Posterior vena cava (tissue), 2 donors: ENCODE measurements at places on chromosomes 4 and X. TPM values are rescaled to one million over a fixed set of nuclear protein-coding genes. Genes with fewer than 3 reads are reported as not detected.

GRCh38 chr4:155073852-155074251, 134.6 kb upstream of the NPY2R start:
- no peak for DNase-seq

DNA sequence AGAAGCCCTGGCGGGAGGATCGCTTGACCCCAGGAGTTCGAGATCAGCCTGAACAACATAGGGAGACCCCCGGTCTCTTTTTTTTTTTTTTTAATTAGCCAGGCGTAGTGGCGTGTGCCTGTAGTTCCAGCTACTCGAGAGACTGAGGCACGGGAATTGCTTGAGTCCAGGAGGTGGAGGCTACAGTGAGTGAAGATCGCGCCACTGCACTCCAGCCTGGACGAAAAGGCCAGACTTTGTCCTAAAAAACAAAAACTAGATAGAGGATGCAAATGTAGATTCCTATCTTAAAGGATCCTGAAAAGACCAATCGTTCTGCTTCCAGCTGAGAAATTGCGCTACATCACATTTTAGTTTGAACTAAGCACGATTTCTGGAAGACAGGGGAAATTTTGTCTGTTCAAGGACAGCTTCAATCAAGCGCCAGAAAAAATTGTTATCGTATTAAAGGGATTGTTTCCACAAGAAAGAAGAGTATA, 627 bp upstream of the HSD17B11 start:
- DNase-seq: no peak

GRCh38 chr4:37742149-37742548, 56.0 kb upstream of the RELL1 start:
- DNase-seq: no peak

DNA sequence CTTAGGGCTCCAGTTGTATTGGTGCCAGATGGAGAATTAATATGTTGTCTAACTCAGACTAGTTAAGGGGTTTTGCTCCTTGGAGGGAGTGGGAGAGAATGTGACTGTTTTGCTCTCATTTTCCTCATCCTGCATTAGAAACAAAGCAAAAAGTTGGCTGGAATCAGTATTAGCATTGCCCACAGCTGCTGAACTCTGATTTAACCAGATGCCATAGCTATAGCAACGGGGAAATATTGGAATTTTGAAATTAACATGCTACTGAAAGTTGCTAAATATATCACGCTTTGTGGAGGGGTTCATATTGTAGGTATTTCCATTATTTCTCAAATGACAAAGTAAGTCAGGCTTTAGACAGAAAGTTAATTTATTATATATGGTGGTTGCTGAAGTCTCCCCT, 66.7 kb upstream of the EOLA2 start:
- no peak for DNase-seq

The CT47B1 gene
- not detected for total RNA-seq
